Pulmonary artery endothelial cell (primary cell): ENCODE measurements at places on chromosomes 6 and 20. TPM values are rescaled to one million over a fixed set of nuclear protein-coding genes. Genes with fewer than 3 reads are reported as not detected.

The SSTR4 gene
- total RNA-seq = not detected in 2 replicates

The LHFPL5 gene
- total RNA-seq = not detected in 2 replicates

The SLC17A2 gene
- total RNA-seq = not detected in 2 replicates

The COL12A1 gene
- total RNA-seq = 0.32 and 5.8 TPM in 2 replicates

The MUC21 gene
- not detected in 2 replicates for total RNA-seq

The GSTA3 gene
- total RNA-seq = not detected in 2 replicates

The SIRPB2 gene
- 1.2 and 1.6 TPM in 2 replicates for total RNA-seq

The PI3 gene
- total RNA-seq = not detected in 2 replicates

The FHL5 gene
- total RNA-seq = not detected in 2 replicates

The RBBP8NL gene
- not detected in 2 replicates for total RNA-seq

The CEP43 gene
- 11.1 and 25.0 TPM in 2 replicates for total RNA-seq

The SLC35D3 gene
- not detected in 2 replicates for total RNA-seq

The GJA10 gene
- total RNA-seq = not detected in 2 replicates

The RTN4IP1 gene
- 6.1 and 6.8 TPM in 2 replicates for total RNA-seq

The KCNQ2 gene
- total RNA-seq = not detected in 2 replicates

The F13A1 gene
- not detected in 2 replicates for total RNA-seq

The HTR1E gene
- not detected in 2 replicates for total RNA-seq

The KHDC1L gene
- not detected in 2 replicates for total RNA-seq

The HDGFL1 gene
- total RNA-seq = not detected in 2 replicates

The CLVS2 gene
- total RNA-seq = not detected in 2 replicates

The LY6G6D gene
- not detected in 2 replicates for total RNA-seq

The SPTLC3 gene
- total RNA-seq = 0.40 and 0.71 TPM in 2 replicates
